Upper lobe of right lung (tissue), 1 donor: ENCODE measurements at places on chromosomes 2 and 18. TPM values are rescaled to one million over a fixed set of nuclear protein-coding genes. Genes with fewer than 3 reads are reported as not detected.

- DNase-seq = no peak
- H3K4me3 ChIP-seq = no peak overlapping the region
- no peak overlapping the region for H3K27ac ChIP-seq
- H3K36me3 ChIP-seq = no peaks in the 10 kb centered on the region
- no peaks in the 10 kb centered on the region for H3K27me3 ChIP-seq
- H3K4me1 ChIP-seq = no peaks in the 10 kb centered on the region
Observed at GRCh38 chr2:7121851-7122250, 204.6 kb downstream of the RNF144A start.

DNA sequence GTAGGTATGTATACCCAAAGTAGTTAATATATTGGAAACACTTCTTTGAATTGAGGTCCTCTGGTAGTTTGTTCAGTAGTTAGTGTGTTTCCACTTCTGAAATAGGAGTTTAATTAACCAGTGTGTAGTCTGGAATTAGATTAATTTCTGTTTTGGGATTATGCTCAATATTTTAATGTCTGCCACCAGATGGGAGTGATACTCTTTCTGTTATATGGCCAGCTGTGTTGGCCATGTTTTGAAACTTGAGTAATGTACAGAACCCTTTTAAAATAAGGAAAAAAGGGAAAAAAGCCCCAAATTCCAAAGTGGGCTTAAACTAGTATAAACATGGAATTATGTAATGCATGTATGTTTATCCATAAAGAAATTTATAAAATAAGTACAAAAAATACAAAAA lies 147.7 kb downstream of the CTNNA2 start:
- H3K4me3 ChIP-seq = no peak overlapping the region
- H3K36me3 ChIP-seq = no peaks in the 10 kb centered on the region
- no peak for DNase-seq
- no peaks in the 10 kb centered on the region for H3K4me1 ChIP-seq
- no peak overlapping the region for H3K27ac ChIP-seq

TLX2 gene
- total RNA-seq = not detected

DRC1 gene
- total RNA-seq = not detected
